Stimulated activated CD4-positive, alpha-beta T cell treated with anti-CD3 and anti-CD28 coated beads, Interleukin-15, amount 100 ng/mL, for 1 hour (primary cell): ENCODE measurements at places on chromosomes 2 and 18.

- DNase-seq = no peak
These were observed 143.5 kb downstream of the THADA start for GRCh38 chr2:43452318-43452731.

- no peak for DNase-seq
These were observed 9.6 kb downstream of the PTGR3 start for GRCh38 chr18:75199327-75199726.

GRCh38 chr2:133716166-133716565, 147.9 kb upstream of the NCKAP5 start:
- DNase-seq = no peak

DNA sequence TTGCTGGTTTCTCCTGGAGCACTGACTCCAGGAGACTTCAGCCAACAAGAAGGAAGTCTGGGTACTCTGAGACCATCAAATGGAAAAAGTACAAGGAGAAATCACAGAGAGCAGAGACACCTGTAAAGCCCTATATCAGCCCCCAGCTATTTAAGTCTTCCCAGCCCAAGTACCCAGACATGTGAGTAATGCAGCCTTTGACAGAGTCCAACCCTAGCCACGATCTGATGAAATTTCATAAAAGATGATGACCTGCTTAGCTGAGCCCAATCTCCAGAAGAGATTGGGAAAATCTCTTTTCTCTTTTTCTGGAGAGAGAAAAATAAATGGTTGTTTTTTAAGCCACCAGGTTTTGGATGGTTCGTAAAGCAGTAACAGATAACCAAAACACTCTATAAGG, 196.6 kb downstream of the NBAS start:
- no peak for DNase-seq

GRCh38 chr2:18749912-18750526, 160.7 kb upstream of the NT5C1B start:
- DNase-seq = no peak

GRCh38 chr2:218275371-218276072, 5.2 kb downstream of the PNKD start:
- DNase-seq = no peak

GRCh38 chr2:216289470-216289869, 82.8 kb downstream of the MARCHF4 start:
- DNase-seq = no peak

DNA sequence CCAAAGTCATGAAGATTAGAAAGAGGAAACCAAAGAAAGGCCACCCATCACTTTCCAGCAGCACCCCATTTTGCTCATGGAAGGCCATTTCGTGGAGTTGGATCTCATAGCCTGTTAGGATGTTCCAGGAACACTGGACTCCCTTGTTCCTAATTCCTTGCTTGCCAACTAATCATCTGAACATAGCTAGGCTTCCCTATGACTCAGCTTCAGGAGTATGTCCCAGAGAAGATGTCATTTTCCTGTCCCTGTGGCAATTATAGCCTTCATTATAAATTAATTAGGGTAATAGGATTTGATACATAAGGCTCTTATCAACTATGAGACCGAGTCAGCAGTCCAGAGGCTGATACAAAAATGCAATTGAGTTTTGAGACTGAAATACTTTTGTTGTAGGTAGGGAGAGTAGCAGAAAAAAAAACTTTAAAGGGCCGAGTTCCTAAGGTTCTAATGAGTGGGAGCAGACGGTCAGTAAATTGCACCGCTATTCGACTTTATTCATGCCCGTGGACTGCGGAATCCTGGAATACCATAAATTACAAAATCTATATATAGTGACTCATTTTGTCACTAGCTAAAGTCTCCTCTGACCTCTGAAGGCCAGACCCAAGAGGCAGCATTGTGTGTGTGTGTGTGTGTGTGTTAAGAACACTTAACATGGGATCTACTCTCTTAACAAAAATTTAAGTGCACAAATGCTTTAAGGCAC, 311.8 kb downstream of the FBXO15 start:
- DNase-seq = no peak

- DNase-seq = no peak
These were observed 78.9 kb downstream of the GNAL start for GRCh38 chr18:11767935-11768334.

DNA sequence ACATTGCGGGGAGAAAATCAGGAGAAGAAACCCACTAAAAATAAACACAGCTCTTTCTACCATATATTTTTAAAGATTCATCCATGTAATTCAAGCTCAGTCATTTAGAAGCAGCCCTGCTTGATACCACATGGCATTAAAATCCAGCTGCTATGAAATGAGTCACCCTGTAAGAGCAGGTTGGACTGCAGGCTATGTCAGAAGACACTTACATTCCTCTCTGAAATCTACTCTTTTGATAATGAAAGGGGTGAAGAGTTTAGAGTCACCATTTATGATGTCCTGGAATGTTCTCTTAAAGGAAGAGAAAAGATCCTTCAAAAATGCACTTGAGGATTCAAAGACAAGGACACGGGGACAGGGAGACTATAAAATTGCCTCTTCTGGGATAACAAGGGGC, 100.6 kb upstream of the APCDD1 start:
- DNase-seq = no peak

GRCh38 chr18:54149078-54149697, 75.3 kb downstream of the MBD2 start:
- DNase-seq = no peak

- no peak for DNase-seq
These were observed 40.3 kb downstream of the MEX3C start for GRCh38 chr18:51157215-51157614.

GRCh38 chr2:212284166-212284565, 254.4 kb downstream of the ERBB4 start:
- DNase-seq = no peak

DNA sequence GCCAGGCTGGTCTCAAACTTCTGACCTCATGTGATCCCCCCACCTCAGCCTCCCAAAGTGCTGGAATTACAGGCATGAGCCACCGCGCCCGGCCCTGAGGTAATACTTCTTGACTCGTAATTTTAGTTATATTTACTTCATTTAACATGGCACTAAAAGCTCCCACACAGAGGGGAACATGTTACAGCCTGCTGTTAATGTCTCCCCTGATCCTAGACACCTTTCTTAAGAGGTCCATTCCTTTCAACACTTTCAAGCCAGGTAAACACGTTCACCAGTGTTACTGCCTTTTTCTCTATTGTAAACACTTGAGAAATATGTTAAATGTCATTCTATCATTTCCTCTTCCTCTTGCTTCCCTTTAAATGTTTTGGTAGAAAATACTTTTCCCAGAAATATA, 161.4 kb downstream of the METTL4 start:
- DNase-seq = no peak

- no peak for DNase-seq
These were observed 130.2 kb downstream of the CD226 start for GRCh38 chr18:69817335-69817940.

DNA sequence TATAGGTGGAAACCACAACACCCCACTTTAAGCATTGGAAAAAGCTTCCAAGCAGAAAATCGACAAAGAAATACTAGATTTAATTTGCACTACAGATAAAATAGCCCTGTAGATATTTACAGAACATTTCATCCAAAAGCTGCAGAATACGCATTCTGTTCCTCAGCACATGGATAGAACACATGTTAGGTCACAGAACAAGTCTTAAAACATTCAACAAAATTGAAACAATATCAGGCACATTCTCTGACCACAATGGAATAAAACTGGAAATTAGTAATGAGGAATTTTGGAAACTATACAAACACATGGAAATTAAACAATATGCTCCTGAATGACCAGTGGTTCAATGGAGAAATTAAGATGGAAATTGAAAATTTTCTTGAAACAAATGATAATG, 27.8 kb upstream of the XDH start:
- DNase-seq = no peak

- no peak for DNase-seq
These were observed 134.2 kb downstream of the DTNB start for GRCh38 chr2:25539136-25539535.

- no peak for DNase-seq
These were observed 869.0 kb downstream of the TRIB2 start for GRCh38 chr2:13585732-13586131.

DNA sequence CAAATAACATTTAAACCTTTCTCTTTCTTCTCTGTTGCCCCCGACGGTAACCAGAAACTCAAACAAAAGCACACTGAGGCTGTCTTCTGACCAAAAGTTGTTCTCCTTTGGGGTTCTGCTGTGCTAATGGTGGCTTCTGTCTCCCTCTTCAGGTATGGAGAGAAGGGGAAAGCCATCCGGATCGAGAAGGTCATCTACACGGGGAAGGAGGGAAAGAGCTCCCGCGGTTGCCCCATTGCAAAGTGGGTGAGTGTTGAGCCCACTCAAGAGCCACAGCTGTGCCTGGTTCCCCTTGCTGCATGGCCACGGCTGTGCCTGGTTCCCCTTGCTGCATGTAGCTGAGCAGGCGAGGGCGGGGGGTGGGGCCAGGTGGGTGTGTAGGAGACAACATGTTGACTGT, 67.4 kb downstream of the BOLA3 start:
- no peak for DNase-seq

GRCh38 chr2:172962824-172963223, 112.8 kb upstream of the MAP3K20 start:
- no peak for DNase-seq

- DNase-seq = no peak
These were observed 233.0 kb downstream of the NEDD4L start for GRCh38 chr18:58276789-58277739.

- no peak for DNase-seq
These were observed 1049.8 kb upstream of the CHAC2 start for GRCh38 chr2:52717836-52718235.

GRCh38 chr2:201233192-201233811, 27.0 kb upstream of the CASP8 start:
- peak; percentile 60 for DNase-seq
